ENCODE measurements at places on chromosomes 5 and 9.

GRCh38 chr5:6308683-6309082 lies 69.7 kb downstream of the MED10 start:
- DNase-seq: no peak

DNA sequence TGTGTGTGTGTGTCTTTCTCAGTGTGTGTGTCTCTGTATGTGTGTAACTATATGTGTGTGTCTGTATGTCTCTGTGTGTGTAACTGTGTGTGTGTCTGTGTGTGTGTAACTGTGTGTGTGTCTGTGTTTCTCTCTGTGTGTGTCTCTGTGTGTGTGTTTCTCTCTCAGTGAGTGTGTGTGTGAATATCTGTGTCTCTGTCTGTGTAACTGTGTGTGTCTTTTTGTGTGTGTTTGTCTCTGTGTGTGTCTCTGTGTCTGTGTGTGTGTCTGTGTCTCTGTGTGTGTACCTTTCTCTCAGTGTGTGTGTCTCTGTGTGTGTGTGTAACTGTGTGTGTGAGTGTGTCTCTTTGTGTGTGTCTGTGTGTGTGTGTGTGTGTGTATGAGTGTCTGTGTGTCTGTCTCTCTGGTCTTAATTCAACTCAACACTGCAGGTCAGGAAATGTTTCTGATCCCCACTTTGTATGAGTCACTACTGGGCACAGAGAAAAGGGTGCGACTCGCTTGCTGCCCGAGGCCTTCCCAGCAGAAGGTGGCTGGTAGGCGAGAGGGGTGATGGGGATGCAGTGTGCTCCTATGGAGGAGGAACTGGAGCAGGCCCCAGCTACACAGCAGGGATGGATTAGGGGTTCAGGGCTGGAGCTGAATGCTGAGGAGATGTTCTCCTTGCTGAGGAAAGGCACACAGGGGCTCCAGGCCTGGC lies 52.1 kb downstream of the NSG2 start:
- DNase-seq: no peak

DNA sequence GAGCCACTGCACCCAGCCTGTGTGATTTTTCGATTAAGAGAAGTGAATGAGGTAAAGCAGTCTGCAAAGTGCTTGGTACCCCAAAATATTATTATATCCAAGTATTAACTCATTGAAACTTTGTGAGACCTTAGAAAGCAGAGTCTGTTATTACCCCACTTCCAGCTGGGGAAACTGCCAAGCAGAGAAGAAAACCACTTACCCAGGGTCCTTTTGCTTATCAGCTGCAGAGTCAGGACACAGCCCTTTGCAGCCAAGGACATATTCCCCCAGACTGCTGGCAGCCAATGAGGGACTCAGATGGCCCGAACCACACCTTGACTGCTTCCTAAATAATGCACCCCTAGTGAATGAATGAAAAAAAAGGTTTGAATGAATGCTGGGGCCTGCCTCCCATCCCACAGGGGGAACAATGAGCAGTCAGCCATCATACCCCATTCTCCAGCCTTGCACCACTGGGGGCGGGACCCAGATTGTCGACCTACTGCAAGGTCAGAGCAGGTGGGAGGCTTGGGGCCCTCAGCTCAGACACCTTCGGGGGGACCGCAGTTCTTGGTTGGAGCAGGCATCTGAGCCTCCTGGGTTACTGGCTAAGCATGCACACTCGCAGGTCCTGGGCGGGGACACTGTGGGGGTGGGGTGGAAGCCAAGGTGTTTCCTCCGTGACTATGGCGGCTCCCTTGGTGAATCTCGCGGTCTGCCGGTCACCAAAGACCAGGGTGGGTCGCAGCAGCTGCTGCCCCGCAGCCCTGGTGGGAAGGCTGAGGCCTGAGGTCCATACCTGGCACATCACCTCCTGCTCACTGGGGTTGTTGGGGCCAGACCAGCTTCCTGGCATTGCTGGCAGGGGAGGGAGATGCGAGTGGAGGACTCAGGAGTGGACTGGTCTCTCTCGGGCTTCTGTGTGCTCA lies 29.7 kb downstream of the PRRT1B start:
- no peak for DNase-seq

DNA sequence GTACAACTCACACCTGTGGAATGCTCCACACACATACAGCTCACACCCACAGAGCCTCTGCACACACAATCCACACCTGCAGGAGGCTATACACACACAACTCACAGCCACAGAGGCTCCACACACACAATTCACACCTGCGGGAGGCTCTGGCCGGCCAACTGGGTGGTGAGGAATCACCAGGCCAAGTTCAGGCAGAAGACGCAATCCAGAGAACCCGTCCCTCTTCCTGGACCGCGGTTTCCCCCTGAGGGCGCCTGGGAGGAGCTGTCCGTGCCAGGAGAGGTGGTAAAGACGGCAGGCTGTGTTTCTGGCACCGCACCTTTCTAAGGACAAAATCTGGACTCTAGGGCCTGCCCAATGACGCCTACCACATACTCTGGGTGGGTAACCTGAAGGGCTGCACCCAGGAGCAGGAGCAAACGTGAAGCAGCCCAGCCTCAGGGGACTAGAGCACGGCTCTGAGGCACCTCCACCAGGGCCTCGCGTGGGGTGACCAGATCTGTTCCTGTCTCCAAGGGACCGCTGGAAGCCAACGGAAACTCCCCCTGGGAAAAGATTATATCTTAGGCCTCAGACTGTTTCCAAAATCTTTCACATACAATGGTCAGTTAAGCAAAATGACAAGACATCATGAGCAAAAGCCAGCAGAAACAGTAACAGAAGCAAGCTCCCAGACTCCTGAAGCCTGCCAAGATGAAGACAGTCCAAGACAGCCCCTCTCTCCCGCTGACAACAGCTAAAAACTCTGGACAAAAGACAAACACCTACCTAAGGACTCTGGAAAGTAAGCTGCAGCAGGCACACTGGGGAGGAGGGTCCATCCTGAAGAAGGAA lies 16.9 kb downstream of the CAMSAP1 start:
- no peak for DNase-seq

DNA sequence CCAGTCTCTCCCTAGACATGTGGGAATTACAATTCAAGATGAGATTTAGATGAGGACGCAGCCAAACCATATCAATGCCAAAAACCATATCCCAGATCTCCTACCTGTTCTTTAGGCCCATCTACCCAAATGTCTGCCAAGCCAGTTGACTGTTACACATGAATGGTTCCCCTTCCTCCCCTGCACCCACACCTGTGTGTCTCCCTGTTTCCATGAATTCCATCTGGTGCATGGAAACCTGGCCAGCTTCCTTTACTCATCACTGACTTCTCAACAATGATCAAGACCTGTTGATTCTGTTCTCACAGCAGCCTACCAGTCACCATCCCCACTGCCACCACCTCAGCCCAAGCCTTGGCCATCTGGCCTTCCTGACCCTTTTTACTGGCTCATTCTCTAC lies 222.7 kb downstream of the NR3C1 start:
- DNase-seq: no peak

- DNase-seq: no peak
Observed at GRCh38 chr5:138503487-138504270, 38.4 kb downstream of the EGR1 start.

GRCh38 chr9:69232135-69232534 lies 58.1 kb downstream of the TJP2 start:
- no peak for DNase-seq

DNA sequence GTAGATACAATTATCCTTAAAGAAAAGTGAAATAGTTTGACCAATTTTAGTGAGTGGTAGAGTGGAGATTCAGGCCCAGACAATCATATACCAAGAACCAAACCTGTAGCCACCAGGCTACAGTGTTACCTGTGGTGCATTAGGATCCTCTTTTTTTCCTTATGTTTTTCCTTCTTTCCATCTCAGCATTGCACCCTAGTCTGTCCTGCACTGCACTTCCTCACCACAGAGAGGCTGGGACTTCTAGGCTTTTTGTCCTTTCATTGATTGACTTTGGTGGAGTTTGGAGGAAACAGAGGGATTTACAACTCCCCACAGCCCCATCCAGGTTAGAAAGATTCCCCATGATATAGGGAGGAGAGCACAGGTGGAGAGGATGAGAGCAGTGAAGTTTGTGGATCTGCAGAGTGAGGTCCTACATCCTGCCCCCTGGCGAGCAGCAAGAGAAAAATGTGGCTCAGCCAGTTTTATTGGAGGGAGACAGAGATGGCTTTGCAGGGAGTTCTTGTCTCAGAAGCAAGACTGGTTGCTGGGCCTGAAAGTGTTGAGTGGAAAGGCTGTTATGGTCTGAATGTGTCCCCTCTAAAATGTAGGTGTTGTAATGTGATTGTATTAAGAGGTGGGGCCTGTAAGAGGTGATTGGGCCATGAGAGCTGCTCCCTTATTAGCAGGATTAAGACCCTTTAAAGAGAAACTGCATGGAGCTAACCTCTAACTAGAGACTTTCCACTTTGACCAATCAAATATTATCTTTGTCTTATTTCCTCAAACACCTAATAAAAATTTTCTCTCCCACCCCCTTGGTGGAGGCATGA lies 36.2 kb downstream of the KIF4B start:
- DNase-seq: no peak

- no peak for DNase-seq
Observed at GRCh38 chr9:133525677-133526076, 918 bp upstream of the MYMK start.

- no peak for DNase-seq
Observed at GRCh38 chr9:94644543-94644942, 5.2 kb upstream of the FBP1 start.

- no peak for DNase-seq
Observed at GRCh38 chr9:87869082-87869481, 13.6 kb upstream of the SPATA31E1 start.

GRCh38 chr9:116414374-116414773 lies 260.8 kb downstream of the PAPPA start:
- DNase-seq: no peak

DNA sequence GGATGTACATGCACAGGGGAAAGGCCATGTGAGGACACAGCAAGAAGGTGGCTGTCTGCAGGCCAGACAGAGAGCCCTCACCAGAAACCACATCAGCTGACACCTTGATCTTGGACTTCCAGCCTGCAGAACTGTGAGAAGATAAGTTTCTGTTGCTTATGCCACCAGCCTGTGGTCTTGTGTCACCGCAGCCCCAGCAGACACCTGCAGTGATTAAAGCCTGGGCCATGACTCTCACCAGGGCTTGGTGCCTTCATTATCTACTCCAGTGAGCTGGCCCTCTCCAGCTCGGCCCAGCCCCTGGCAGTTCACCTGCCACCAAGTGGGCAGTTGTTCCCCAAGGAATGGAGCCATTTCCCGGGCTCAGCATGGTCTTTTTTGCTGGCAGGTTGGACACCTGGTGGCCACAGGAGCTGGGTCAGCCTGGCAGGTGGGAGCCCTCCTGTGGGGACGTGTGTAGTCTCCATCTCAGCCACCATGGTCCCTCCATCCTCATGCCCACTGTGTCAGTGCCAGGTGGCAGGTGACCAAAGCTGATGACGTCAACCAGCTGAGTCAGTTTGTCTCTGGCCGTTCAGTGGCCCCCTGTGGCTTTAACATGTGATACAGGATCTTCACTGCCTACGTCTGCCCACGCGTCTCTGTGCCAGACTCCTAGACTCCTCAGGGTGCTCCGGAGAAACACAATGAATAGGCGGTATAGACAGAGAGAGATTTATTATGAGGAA lies 99.9 kb upstream of the PPP1R26 start:
- no peak for DNase-seq

DNA sequence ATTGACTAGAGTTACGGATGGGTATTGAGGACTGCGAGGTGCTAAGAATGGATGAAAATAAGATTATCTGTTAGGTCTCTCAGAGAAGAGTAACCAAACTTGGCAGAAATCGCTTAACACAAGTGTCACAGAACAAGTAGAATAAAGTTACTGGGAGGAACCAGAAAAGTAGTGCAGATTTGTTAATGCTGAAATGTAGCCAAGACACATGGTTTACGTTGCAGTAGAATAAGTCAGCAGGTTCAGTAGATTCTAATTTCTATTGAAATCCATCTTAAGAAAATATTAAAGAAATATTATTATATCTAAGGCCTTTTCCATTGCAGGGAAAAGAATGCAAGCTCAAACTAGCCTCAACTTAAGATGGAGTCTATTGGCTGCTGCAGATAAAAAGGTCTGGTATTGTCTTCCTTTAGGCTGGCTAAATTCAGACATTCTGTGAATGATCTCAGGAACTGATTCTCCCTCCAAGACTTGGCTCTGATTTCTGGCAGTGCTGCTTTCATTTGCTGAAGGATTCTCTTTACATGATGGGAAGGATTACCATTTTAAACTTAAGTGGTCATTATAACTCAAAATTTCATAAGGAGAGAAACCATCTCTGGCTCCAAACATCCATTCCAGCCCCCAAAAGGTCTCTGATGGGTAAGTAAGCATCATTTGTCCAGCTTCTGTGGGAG lies 314.9 kb downstream of the MARCHF11 start:
- no peak for DNase-seq

GRCh38 chr9:133460405-133461175 lies 812 bp downstream of the CACFD1 start:
- no peak for DNase-seq

DNA sequence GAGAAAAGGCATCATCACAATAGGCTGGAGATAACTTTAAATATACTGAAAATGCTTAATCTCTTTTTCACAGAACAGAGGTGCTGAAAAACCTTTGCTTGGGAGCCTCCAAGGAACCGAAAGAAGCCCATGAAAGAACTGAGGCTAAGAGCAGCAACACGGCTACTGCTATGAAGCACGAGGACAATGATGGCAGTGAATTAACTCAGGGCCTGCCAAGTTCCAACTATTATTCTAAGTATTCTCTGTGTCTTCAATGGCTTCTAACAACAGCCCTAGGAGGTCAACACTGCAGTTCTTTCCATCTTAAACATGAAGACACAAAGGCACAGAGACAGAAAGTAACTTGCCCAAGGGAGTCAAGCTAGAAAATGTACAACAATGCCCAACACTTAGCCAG lies 293.0 kb upstream of the DAP start:
- no peak for DNase-seq

DNA sequence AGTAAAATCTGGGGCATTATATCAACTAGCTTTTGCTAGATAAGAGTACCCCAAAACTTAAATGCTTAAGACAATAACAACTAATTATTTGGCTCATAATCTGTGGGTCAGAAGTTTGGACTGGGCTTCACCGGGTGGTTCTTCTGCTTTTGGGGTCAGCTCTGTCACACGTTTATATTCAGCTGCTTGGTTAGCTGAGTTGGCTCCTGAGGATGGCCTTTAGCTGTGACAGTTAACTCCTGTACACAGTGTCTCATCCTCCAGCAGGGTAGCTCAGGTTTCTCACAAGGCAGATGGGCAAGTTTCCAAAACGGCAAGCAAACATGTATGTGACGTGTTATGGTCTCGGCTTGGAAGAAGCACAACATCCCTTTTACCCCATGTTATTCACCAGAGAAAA lies 488.2 kb downstream of the TLE4 start:
- no peak for DNase-seq

GRCh38 chr9:88991066-88992034 lies at the start of gene S1PR3:
Gene S1PR3, plus strand, starts transcription at chr9:88991468. Its CDS starts 9,733 bp downstream, at chr9:89001201.
- DNase-seq: no peak

Data from stimulated activated CD4-positive, alpha-beta T cell treated with anti-CD3 and anti-CD28 coated beads, TNF-alpha, amount 100 ng/mL, for 1 hour (primary cell).